Kidney (tissue), 22 donors: ENCODE measurements at places on chromosomes 1 and 21. TPM values are rescaled to one million over a fixed set of nuclear protein-coding genes. Genes with fewer than 3 reads are reported as not detected.
A peak's percentile ranks its signal among the peaks of the same experiment; 100 is the strongest.

- H3K4me3 ChIP-seq, result no peak overlapping the region
- no peaks in the 10 kb centered on the region for H3K27me3 ChIP-seq
- H3K4me1 ChIP-seq, result no peaks in the 10 kb centered on the region
- H3K27ac ChIP-seq, result no peak overlapping the region
Observed at GRCh38 chr1:179828554-179829110, 49.0 kb downstream of the TOR1AIP2 start.

DNA sequence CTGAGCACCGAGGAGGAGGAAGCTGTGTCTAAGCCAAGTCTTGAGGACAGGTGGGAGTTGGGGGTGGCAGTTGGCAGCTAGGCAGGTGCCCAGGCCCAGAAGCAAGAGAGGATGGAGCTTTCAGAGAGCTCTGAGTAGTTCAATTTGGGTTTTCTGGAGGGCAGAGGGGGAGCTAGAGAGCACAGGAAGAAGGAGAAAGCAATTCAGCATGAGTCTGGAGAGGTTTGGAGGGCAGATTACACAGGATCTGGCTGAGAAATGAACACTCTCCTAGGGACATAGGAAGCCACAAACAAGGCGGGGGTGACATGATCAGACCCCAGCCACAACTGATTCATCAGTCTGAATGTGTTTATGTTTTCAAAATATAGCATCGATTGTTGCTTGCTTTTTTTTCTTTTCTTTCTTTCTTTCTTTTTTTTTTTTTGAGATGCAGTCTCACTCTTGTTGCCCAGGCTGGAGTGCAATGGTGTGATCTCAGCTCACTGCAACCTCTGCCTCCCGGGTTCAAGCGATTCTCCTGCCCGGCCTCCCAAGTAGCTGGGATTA is 23.8 kb downstream of the PTPRF start:
- DNase-seq, result no peak
- no peak overlapping the region for H3K27ac ChIP-seq
- peaks cover 40% of the 10 kb centered on the region for H3K4me1 ChIP-seq
- H3K4me3 ChIP-seq, result no peak overlapping the region
- H3K27me3 ChIP-seq, result no peaks in the 10 kb centered on the region
- H3K36me3 ChIP-seq, result peaks cover 2% of the 10 kb centered on the region

- H3K27ac ChIP-seq, result no peak overlapping the region
- DNase-seq, result peak; percentile 61
- H3K4me3 ChIP-seq, result no peak overlapping the region
- H3K4me1 ChIP-seq, result no peaks in the 10 kb centered on the region
- H3K27me3 ChIP-seq, result no peaks in the 10 kb centered on the region
Observed at GRCh38 chr1:42177541-42177981, 13.0 kb upstream of the GUCA2A start.

DNA sequence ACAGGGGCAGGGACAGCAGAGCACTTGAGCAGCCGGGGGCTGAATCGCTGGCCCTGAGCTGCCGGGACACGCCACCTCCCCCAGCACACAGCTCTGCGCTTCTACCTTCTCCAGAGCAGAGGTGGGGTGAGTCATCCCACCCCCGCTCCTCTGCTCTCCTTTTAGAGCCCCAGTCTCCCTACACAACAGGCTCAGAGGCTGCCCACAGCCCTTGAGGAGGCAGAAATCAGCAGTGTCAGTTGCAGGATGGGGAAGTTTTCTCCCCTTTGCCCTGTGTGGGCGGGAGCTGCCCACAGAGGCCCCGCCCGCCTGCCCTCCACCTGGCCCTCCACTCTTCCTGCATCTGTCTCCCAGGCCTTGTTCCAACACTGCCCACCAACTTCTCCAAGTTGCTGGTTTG is 94.6 kb downstream of the STUM start:
- H3K4me1 ChIP-seq, result no peaks in the 10 kb centered on the region
- peaks cover 2% of the 10 kb centered on the region for H3K36me3 ChIP-seq
- H3K27ac ChIP-seq, result no peak overlapping the region

- peaks cover 3% of the 10 kb centered on the region for H3K36me3 ChIP-seq
- H3K4me1 ChIP-seq, result peaks cover 13% of the 10 kb centered on the region
- no peak for DNase-seq
- H3K27me3 ChIP-seq, result no peaks in the 10 kb centered on the region
- no peak overlapping the region for H3K4me3 ChIP-seq
Observed at GRCh38 chr1:54871275-54872035, 15.5 kb downstream of the DHCR24 start.

- H3K4me3 ChIP-seq, result no peak overlapping the region
- H3K4me1 ChIP-seq, result no peaks in the 10 kb centered on the region
- no peaks in the 10 kb centered on the region for H3K36me3 ChIP-seq
Observed at GRCh38 chr1:37629008-37629407, 5.7 kb downstream of the RSPO1 start.

The CAMK1G gene
- 1.4 TPM for total RNA-seq
